Mammary microvascular endothelial cell (primary cell): ENCODE measurements at places on chromosomes 5 and 9. TPM values are rescaled to one million over a fixed set of nuclear protein-coding genes. Genes with fewer than 3 reads are reported as not detected.

The TPM2 gene
- 6.3 and 13.4 TPM in 2 replicates for total RNA-seq

The PDCD1LG2 gene
- 26.4 and 27.8 TPM in 2 replicates for total RNA-seq

The MIGA2 gene
- 11.9 and 15.8 TPM in 2 replicates for total RNA-seq

The PCDHB13 gene
- 0.30 and 0.33 TPM in 2 replicates for total RNA-seq

The SMIM33 gene
- total RNA-seq, result not detected in 2 replicates

The SARDH gene
- total RNA-seq, result not detected in 2 replicates

The LCP2 gene
- total RNA-seq, result 8.8 and 9.4 TPM in 2 replicates

The DIAPH1 gene
- total RNA-seq, result 79.6 and 79.9 TPM in 2 replicates

The LPAR1 gene
- not detected in 2 replicates for total RNA-seq

The PTGS1 gene
- total RNA-seq, result 0.59 and 1.5 TPM in 2 replicates

The INSL4 gene
- total RNA-seq, result not detected in 2 replicates

The POLE3 gene
- total RNA-seq, result 69.5 and 77.3 TPM in 2 replicates

The PAEP gene
- total RNA-seq, result not detected in 2 replicates

The IQGAP2 gene
- 0.39 and 1.1 TPM in 2 replicates for total RNA-seq

The SCGB3A2 gene
- total RNA-seq, result not detected in 2 replicates

The OTULINL gene
- 0.05 and 0.13 TPM in 2 replicates for total RNA-seq

The CCNO gene
- total RNA-seq, result 0.13 and 0.44 TPM in 2 replicates

The TLE1 gene
- 33.1 and 41.6 TPM in 2 replicates for total RNA-seq

The PCDHGB2 gene
- 2.9 and 3.3 TPM in 2 replicates for total RNA-seq

The ASPN gene
- total RNA-seq, result 0.07 TPM in 1 of 2 replicates, not detected in the other

The RNF183 gene
- not detected in 2 replicates for total RNA-seq

The SH3GL2 gene
- 0.07 TPM in 1 of 2 replicates, not detected in the other for total RNA-seq

The CBY3 gene
- not detected in 2 replicates for total RNA-seq

The DOCK8 gene
- total RNA-seq, result 2.8 and 3.0 TPM in 2 replicates

The PITX1 gene
- not detected in 2 replicates for total RNA-seq

The PCDHB11 gene
- not detected in 2 replicates for total RNA-seq

The ACOT12 gene
- not detected in 2 replicates for total RNA-seq

The CYLC2 gene
- total RNA-seq, result not detected in 2 replicates

The FRMD3 gene
- total RNA-seq, result 12.1 and 18.2 TPM in 2 replicates

The ACTBL2 gene
- 0.10 TPM in 1 of 2 replicates, not detected in the other for total RNA-seq

The IGFBPL1 gene
- total RNA-seq, result not detected in 2 replicates

The TMEFF1 gene
- total RNA-seq, result 14.6 and 19.6 TPM in 2 replicates

The MEF2C gene
- total RNA-seq, result 48.6 and 71.6 TPM in 2 replicates

The DIPK1B gene
- 151 and 161 TPM in 2 replicates for total RNA-seq

The DCTN3 gene
- 141 and 162 TPM in 2 replicates for total RNA-seq

The ALDH1A1 gene
- 112 and 119 TPM in 2 replicates for total RNA-seq

The SPINK7 gene
- not detected in 2 replicates for total RNA-seq

The DAB2IP gene
- total RNA-seq, result 20.6 and 25.3 TPM in 2 replicates

The SPEF2 gene
- total RNA-seq, result 0.34 and 0.60 TPM in 2 replicates

The BTNL3 gene
- not detected in 2 replicates for total RNA-seq

The DEPDC1B gene
- 17.4 and 19.1 TPM in 2 replicates for total RNA-seq

The LHX3 gene
- total RNA-seq, result not detected in 2 replicates

The FOXD4L3 gene
- total RNA-seq, result not detected in 2 replicates

The ZNF300 gene
- 3.4 and 3.7 TPM in 2 replicates for total RNA-seq

The SLC23A1 gene
- not detected in 2 replicates for total RNA-seq
